Astrocyte (in vitro differentiated cells and primary cell): ENCODE measurements at places on chromosomes 5 and 9. TPM values are rescaled to one million over a fixed set of nuclear protein-coding genes. Genes with fewer than 3 reads are reported as not detected.

Gene KCNN2
- 0.29 and 0.32 TPM in 2 replicates for total RNA-seq

Gene ANGPTL2
- total RNA-seq, result 17.5 and 21.3 TPM in 2 replicates

Gene TXNDC8
- total RNA-seq, result not detected in 2 replicates

Gene SH3GL2
- total RNA-seq, result 0.16 TPM in 1 of 2 replicates, not detected in the other

Gene CAST
- total RNA-seq, result 268 and 287 TPM in 2 replicates

Gene CPLANE1
- 21.4 and 21.8 TPM in 2 replicates for total RNA-seq

DNA sequence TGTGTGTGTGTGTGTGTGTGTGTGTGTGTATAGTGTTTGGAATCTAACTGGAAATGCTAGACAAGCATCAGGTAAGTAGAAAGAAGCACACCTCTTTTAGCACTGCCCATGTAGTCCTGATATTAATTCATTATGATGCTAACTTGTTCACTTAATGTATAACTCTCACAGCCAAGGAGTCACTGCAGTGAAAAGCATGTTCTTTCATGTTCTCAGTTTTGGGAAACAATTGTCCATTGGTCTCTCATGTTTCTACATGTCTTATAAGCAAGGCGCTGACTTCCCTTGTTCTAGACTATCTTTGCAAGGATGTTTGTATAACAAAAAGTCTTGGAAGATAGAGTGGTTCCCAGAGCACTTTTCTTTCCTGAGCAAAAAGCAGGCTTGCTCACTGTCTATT is 148.8 kb upstream of the TNPO1 start:
- H3K36me3 ChIP-seq, result no peaks in the 10 kb centered on the region
- H3K4me1 ChIP-seq, result no peaks in the 10 kb centered on the region
- H3K4me3 ChIP-seq, result no peak overlapping the region
- H3K27me3 ChIP-seq, result peaks cover 1% of the 10 kb centered on the region

- no peaks in the 10 kb centered on the region for H3K4me1 ChIP-seq
- H3K27me3 ChIP-seq, result no peaks in the 10 kb centered on the region
- DNase-seq, result no peak
- H3K36me3 ChIP-seq, result no peaks in the 10 kb centered on the region
- H3K27ac ChIP-seq, result no peak overlapping the region
Observed at GRCh38 chr5:12611132-12611531, 706.9 kb upstream of the CTNND2 start.

- no peak overlapping the region for H3K27ac ChIP-seq
- no peak for DNase-seq
- no peaks in the 10 kb centered on the region for H3K36me3 ChIP-seq
- no peak overlapping the region for H3K4me3 ChIP-seq
- no peaks in the 10 kb centered on the region for H3K4me1 ChIP-seq
- no peaks in the 10 kb centered on the region for H3K27me3 ChIP-seq
Observed at GRCh38 chr5:155780260-155780659, 546.7 kb upstream of the SGCD start.

DNA sequence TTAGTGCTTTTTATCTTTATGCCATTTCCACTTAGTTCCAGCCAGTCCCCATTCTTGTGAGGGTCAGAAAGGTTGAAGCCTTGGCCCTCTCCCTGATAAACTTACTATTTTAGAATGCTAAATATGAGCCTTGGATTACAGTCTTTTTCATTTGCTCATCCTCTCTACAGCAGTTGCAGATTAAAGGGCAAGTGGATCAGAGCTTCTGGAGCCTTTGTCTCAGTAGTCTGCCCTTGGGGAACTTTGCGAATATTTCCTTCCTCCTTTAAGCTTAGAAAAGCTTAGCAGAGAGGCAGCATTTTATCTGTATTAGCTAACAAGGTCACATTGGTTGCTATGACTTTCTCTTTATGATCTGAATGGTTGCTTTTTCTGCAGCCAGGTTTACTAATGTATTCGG is 11.5 kb downstream of the FSD1L start:
- no peak overlapping the region for H3K27ac ChIP-seq
- H3K4me1 ChIP-seq, result no peaks in the 10 kb centered on the region
- no peaks in the 10 kb centered on the region for H3K36me3 ChIP-seq
- DNase-seq, result no peak

- no peaks in the 10 kb centered on the region for H3K36me3 ChIP-seq
- H3K4me1 ChIP-seq, result peaks cover 25% of the 10 kb centered on the region
- peak; percentile 31 for DNase-seq
- peak overlapping the region; percentile 74 for H3K27ac ChIP-seq
- no peaks in the 10 kb centered on the region for H3K27me3 ChIP-seq
- no peak overlapping the region for H3K4me3 ChIP-seq
Observed at GRCh38 chr5:9715891-9716335, 85.8 kb upstream of the TAS2R1 start.

DNA sequence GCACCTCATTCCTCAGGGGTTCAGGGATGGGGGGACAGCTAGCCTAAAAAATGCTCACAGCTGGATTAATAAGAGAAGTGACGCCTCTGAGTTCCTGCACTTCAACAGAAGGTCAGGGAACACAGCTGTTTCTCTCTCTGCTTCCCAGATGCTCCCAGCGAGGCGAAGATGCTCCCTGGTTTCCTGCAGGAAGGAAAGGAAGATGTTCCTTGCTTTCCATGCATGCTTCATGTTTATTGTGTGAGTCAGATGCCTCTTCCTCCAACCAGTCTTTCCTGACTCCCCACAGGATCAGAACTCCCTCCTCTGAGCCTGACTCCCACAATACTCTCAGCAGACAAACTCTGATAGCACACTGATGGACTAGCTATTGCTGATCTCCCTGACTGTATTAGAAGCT is 71.9 kb downstream of the MFAP3 start:
- H3K36me3 ChIP-seq, result no peaks in the 10 kb centered on the region
- no peak overlapping the region for H3K27ac ChIP-seq
- DNase-seq, result no peak
- H3K27me3 ChIP-seq, result no peaks in the 10 kb centered on the region
- no peaks in the 10 kb centered on the region for H3K4me1 ChIP-seq
- H3K4me3 ChIP-seq, result no peak overlapping the region

DNA sequence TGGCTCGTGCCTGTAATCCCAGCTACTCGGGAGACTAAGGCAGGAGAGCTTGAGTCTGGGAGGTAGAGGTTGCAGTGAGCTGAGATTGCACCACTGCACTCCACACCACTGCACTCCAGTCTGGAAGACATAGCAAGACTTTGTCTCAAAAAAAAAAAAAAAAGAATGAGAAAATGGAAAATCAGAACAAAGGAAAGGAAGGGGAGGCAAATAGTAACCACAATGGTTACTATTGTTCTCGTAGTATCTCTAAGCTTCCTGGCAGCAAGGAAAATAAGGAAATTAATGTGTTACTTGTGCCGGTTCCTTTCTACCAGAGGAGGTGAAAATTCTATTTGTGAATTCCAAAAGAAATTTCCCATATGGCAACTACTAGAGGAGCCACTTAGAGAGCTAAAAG is 48.5 kb upstream of the BNC2 start:
- DNase-seq, result no peak
- H3K4me1 ChIP-seq, result no peaks in the 10 kb centered on the region
- H3K4me3 ChIP-seq, result no peak overlapping the region
- H3K27me3 ChIP-seq, result no peaks in the 10 kb centered on the region

DNA sequence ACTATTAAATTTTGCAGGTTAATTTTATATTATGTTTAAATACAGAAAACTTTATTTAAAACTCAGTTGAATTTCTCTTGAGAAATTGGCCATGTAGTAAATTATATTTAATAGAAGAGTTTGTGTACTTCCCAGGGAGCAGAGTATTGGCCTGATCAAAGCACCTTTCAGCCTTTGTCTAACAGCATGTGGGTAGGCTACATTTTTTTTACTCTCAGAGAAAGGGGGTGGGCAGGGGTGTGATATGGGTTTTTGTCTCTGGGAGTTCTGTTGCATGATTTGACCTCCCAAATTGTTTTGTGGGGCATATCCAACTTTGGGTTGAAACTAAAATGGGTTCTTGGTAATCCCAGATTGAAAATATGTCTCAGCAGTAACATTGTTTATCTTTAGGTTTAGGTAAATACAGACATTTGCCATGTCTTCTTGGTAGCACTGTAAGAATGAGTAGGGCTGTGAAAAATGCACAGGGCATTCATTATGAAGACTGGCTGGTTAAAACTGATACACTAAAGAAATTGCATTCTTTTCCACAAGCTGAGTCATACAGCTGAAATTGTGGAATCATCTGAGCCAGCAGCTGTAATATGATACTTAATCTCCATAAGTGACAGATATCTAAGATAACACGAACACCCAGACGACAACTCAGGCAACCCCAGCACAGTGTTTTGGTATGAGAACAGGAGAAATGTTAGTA is 75.4 kb upstream of the CDKN2B start:
- H3K27me3 ChIP-seq, result no peaks in the 10 kb centered on the region
- H3K4me1 ChIP-seq, result peaks cover 20% of the 10 kb centered on the region
- H3K4me3 ChIP-seq, result no peak overlapping the region
- DNase-seq, result peak; percentile 99
- H3K27ac ChIP-seq, result peak overlapping the region; percentile 90
- H3K36me3 ChIP-seq, result no peaks in the 10 kb centered on the region
